Kasumi-1 (cell line): ENCODE measurements at places on chromosomes 3 and 15.

- no peak for DNase-seq
Measured at GRCh38 chr3:81998139-81998755, 236.8 kb upstream of the GBE1 start.

DNA sequence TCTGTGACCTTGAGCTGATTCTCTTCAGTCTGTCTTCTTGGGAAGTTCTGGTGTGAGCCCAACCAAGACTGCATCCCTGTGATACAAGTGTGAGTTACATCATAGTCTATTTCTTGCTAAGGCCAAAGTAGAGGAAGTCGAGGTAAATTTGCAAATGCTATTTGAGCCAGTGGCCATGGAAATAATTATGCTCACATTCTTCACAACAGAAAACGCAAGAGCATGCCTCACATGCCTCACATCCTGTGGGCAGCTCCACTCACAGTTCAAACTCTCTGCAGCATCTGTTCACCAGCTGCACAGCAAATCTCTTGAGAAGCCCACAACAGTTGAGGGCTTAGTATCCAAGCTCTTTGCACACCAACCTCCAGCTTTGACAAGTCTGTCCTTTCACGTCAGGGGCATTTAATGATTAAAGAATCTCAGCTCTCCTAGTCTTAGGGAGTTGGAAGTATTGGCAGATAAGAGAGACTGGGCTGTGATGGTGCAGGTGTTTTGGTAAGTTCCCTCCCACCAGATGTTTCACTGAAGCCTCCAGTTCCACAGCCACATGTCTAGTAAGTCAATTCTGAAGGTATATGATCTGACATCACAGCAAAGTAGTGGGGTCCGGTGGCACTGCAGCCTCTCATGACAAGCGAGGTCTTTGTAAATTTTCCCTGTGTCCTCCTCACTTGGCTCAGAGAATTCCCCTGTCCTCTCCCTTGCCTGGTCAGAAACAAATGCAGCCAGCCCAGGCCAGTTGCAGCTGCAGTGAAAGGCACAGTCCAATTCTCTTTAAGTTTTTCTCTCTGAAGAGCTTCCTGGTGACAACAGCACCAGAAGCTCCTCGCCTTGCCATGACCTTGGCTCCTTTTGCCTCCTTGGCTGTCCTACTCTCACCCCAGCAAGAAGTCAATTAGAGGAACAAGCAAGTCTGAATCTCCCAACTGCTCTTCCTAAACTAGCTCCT, 166.1 kb downstream of the SSR3 start:
- DNase-seq = peak; percentile 16

- no peak for DNase-seq
Measured at GRCh38 chr3:45964139-45964538, 20.9 kb downstream of the CXCR6 start.

GRCh38 chr15:99010768-99011167, 3.2 kb upstream of the PGPEP1L start:
- no peak for DNase-seq

DNA sequence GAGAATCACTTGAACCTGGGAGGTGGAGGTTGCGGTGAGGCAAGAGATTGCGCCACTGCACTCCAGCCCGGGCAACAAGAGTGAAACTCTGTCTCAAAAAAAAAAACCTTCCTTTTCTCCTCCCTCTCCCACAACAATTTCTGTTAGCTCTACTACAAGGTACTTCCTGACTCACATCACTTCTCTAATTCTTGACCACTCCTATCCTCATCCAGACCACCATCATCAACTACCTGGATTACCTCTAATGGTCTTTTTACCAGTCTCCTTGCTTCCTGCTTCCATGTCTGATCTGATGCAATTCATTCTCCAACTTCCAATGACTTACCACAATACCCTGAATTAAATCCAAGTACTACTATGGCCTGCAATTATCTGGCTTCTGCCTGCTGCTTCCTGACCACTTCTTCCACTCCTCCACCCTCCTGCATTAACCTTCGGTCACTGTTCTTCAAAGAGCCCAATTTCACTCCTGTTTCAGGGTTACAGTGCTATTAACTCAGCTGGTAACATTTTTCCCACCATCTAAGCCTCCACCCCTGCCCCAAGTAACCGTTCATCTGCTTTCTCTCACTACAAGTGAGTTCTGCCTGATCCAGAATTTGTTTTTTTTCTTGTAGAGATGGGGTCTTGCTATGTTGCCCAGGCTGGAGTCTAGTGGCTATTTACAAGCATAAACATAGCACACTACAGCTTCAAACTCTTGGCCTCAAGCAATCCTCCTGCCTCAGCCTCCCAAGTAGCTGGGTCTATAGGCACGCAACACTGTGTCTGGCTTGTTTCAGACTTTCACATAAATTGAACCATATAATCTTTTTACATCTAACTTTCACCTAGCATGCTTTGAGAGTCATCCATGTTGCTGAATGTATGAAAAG, 27.8 kb downstream of the DCAF1 start:
- DNase-seq = no peak

DNA sequence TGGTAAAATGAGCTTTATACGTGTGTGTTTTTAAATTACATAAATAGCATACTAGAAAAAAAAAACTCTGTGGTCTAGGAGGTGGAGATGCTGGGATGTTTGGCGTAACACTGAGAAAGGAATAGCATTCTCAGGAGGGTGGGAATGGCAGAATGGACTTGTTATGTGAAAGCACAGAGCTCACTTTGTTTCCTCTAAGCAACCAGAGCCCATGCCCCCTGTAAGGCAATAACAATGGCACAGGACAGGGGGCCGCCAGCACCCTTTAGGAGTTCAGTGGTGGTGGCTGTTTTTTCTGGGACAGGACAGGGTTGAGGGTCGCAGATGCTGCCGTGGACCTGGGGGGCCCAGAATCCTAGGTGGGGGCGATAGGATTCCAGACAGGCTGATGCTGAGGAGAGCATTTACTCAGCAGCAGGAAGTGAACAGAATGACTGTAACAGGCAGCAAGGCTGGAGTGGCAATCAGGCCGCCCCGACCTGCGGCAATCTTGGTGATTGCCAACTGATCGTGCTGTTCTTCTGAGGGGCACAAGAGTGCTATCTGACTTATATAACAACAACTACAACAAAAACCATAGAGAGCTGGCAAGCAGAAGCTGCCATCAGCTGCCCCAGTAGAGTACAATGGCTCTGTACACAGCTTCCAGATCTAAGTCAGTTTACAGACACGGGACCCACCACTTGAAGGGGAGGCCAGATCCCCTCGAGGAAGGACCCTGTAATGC, 160.4 kb downstream of the UACA start:
- DNase-seq = no peak

DNA sequence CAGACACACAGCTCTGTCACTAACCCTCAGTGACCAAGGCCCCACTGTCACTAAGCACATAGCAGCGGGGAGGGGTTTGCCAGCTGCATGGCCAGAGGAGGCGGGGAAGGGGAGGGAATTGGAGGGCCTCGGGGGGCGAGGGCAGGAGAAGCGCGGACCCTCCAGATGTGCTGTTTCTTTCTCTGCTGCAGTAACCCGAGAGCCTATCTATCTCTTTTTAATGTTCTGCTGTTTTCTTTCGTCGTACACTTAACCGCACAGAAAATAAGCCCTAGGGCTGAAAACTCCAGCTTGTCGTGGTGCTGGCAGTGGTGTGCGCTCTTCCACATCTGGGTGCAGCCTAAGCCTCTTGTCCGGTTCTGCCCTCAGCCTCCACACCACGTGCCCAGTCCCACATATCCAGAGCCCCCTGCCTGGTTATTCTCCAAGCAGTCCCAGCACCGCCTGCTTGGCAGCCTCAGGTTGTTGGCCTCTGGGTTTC, 51.1 kb downstream of the BDH1 start:
- DNase-seq = no peak

GRCh38 chr15:27426805-27427204, 455.8 kb downstream of the GABRG3 start:
- DNase-seq = no peak

DNA sequence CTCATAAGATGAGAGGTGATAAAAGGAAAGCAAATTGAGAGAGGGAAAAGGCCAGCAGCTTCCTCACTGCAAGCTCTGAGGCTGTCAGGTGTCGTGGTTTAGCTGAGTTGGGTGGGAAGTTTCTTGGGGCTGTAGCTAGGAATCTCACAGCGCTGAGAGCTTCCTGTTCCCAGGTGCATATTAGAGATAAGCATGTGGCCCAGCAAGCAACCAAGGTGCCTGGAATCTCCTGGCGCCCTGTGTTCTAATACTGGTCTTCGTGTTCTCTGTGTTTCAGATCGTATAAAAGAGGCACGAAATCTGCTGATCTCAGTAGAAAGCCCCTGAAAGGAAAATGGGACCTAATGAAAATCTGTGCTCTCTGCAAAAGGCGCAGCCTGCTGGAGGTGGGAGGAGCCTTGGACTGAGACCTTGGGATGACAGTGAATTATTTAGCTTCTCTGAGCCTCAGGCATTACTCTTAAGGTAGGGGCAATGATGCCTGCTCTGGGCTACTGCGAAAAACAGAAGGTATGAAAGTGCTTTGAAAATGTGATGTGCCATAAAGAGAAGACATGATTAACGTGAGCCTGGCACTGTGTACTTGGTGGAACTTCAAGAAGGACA, 499.9 kb downstream of the TBL1XR1 start:
- no peak for DNase-seq

DNA sequence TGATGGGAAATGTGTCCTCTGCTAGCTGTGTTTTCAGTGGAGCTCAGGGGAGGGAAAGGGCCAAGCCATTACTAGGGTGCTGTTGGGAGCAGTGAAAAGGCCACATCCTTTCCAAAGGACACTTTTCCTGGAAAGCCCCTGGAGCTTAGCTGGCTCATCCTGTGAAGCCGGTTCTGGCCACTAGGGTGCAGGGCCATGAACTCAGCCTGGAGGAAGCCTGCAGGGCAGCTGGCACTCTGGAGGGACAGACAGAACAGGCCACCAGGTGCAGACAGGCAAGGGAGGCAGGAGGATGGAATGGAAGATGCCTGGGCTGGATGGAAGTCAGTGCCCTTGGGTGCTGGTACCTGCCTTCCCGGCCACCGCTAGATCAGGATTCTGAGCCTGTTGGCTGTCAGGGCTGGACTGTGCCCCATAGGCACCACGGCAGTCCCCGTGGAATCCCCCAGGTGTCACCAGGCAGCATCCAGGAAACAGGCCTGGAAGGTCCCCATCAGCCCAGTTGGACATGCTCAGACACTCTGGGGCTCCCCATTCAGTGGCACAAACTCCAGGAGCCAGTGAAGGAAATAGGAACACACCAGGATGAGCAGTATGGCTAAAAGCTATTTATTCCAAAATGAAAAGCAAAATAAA, 76.2 kb upstream of the C2CD4B start:
- no peak for DNase-seq

DNA sequence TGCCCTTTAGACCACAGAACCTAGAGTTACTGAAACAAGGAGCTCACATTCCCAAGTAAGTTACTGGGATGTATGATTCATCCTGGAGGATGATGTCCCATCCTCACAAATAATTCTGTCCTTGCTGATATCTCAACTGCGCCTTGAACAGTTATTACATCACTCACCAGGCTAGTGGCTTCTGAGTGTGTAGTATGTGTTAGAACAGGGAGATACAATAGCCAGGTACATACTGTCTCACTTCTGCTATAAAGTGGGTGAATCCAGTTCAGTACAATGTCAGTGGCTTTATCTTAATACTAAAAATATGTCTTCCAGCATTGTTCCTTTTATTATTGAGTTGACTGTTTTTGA, 483.2 kb upstream of the FRG2C start:
- no peak for DNase-seq

DNA sequence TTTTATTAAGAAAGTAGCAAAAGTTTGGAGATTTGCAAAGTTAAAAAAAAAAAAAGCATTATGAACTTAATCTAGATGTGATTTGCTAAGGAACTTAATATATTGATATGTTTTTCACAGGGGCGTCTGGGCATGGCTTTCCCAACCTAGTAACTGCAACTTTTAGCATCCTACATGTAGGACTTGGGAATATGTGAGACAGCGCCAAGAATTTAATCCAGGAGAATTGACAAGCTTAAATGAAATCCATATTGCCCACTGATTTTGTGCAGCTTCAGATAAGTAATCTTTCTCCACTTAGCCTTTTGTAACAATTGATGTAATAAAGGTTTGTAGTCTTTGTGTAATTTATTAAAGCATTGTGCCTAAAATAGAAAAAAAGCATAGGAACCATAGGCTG, 982 bp upstream of the GABPB1 start:
- no peak for DNase-seq

- DNase-seq = peak; percentile 53
Measured at GRCh38 chr3:184814214-184814613, 2.2 kb downstream of the VPS8 start.

DNA sequence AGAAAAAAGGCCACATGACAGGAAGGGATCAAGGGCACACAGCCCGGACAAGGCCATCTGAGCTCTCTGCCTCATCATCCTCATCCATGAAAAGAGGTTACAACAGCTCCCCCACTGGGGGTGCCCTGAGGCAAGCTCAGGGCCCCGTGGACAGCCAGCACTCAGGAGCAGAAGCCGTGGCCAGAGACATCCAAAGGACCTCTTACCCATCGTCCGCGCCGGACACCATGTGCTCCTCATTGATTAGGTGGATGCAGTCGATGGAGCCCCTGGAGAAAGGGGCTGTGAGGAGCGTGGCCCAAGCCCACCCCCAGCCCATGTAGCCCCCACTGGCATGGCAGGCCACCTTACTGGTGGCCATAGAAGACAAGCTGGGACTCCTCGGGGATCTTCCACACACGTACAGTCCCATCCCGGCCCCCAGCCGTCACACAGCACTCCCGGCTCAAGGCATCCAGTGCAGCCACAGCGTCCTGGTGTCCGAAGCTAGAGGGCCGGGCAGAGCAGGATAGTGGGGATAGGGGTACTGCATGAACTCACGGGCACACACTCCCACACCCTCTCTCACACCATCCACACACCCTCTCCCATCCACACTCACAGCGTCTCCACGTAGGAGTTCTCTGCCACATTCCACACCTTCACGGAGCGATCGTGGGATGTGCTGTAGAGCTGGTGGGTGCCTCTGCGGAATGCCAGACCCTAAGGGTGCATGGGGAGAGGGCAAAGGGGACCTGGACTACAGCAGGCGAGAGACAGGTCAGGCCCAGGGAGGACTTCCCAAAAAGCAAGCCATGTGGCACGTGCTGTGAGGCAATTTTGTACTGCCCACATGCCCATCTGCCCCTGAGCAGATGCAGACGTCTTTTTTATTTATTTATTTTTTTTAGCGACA, 6.5 kb downstream of the RRP9 start:
- DNase-seq = no peak

DNA sequence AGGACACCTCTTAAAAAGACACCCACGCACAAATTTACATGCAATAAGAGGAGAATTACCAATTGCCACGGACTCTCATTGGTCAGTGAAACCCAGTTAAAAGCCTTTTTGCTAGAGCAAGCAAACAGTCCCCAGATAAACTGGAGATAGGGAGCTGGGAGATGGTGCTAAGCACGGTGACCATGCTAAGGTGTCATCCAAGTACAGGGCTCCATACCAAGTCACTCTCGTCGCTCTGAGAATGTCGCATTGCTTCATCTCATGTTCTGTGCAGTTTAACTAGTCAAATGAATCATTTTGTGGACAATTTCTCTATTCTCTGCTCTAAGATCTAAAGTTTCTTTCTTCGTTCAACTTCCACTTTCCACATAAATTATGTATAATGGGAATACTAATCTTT, 581.9 kb downstream of the AGBL1 start:
- DNase-seq = no peak

- no peak for DNase-seq
Measured at GRCh38 chr3:12840591-12841148, 695 bp downstream of the RPL32 start.

- no peak for DNase-seq
Measured at GRCh38 chr3:98172621-98173020, 6.1 kb downstream of the OR5H15 start.

GRCh38 chr15:39312984-39313383, 267.9 kb upstream of the THBS1 start:
- peak; percentile 41 for DNase-seq
